ENCODE measurements at places on chromosomes 6 and 20.

GRCh38 chr6:159535656-159536350 is 157.2 kb downstream of the SOD2 start:
- no peak for DNase-seq

GRCh38 chr6:150142670-150143515 is at the start of gene PPP1R14C:
PPP1R14C (plus strand) TSS chr6:150143044; CDS start chr6:150143193, 149 bp downstream.
- no peak for DNase-seq

DNA sequence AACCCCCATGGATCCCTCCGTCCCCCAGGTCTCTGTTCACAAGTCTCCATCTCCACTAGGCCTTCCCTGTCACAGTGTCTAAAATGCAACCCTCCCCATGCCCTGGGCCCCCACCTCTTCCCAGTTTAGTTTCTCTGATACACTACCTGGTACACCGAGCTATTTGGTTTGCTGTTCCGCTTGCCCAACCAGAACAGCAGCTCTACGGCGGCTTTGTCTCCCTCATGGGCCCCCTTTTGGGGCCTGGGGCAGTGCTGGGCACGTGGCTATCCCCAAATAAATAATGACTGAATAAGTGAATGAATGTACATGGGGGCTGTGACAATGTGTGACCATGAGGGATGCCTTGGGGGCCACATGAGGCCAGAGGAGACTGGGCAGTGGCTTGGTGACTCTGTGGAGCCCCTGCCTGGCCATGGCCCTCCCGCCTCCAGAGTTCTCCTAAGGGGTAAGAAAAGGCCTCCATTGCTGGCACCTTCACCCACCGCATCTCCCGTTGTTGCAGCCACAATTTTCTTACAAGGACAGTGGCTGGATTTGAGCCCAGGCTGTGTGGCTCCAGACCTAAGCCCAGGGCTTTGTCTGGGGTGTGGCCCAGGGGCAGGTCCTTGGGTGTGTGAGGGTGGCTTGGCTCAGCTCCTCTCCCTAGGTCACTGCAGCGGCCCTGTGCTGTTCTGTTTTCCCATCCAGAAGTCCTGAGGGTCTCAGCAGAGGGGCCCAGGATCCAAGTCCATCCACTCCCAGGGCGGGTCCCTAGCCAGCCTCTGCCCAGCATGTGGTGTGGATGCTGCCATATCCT is 408.5 kb upstream of the SULF2 start:
- DNase-seq, result no peak

DNA sequence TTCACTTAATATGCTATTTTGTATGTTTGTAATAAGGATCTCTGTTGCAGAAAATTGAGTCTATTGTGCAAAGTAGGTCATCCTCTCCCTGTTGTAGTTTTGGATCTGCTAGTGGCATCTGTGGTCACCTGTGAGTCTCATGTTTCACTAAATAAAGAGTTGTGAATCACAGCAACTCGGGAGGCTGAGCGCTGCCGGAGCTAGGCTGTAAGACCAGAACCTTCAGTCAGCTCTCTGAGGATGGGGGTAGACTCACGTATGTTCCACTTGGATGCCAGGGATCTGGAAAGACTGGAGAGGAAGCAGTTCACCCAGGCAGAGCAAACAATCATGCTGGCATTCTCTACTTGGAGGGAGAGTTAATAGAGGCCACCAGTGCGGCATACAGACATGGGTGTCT is 187.3 kb upstream of the FOXA2 start:
- no peak for DNase-seq

DNA sequence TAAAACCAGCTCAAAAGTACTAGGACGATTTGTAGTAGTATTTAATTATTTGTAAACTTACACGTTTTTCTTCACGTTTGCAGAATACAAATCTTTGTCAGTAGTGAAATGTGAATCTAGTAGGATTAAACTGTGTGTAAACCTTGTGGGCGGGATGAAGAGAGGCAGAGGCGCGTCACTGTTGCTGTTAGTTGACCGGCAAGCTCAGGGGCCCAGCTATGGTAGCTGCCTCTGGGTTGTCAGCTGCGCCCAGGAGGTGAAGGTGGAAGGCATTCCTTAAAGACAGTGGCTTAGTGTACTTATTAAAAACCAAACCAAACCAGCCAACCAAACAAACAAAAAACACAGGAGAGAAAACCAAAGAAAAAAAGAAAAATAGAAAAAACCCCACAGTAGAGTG is 69.6 kb downstream of the IGF2R start:
- no peak for DNase-seq

- DNase-seq, result no peak
Observed at GRCh38 chr6:96460052-96460700, 61.4 kb upstream of the UFL1 start.

DNA sequence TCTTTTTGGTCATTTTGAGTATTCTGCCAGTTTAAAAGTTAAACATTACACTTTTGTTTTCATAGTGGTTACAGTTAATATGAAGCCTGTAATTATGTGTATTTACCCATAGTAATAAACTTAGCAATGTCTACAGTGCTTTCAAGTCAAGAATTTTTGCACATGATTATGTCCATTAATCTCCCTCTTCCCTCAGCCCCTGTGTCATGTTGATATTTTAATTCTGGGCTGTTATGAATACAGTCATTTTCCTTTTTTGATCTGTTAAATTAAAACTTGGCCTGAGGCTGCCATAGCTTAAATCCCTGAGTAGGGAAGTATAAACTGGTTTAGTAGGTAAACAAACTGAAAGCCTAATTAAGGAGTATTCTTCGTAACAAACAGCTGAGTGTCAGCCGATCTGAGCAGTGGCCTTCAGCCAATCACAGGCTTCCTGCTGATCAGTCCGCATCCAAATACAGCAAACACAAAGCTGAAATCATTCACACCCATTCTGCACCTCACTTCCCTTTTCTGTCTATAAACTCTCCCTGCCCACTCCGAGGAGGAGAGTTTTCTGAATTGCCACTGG is 9.5 kb upstream of the SFT2D1 start:
- no peak for DNase-seq

GRCh38 chr6:166862287-166862977 is 93.9 kb downstream of the RNASET2 start:
- DNase-seq, result peak; percentile 26

DNA sequence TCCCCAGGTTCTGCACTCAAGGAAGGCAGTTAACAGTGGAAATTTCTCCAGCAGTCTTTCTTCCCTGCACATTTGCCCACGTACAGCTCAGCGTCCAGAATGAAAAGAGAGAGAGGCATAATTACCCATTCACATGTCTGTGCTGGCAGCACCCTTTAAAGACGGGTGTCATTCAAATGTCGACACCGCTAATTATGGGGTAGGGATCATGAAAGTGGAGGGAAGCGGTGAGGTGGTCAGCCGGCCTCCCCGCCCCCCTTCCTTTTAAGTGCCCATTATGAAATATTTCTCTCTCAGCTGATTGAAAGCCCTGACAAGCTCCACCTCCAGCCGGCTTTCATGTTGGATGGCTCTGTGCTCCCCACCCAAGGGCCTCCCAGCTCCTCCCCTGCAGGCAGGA is 246.1 kb downstream of the BMP7 start:
- no peak for DNase-seq

DNA sequence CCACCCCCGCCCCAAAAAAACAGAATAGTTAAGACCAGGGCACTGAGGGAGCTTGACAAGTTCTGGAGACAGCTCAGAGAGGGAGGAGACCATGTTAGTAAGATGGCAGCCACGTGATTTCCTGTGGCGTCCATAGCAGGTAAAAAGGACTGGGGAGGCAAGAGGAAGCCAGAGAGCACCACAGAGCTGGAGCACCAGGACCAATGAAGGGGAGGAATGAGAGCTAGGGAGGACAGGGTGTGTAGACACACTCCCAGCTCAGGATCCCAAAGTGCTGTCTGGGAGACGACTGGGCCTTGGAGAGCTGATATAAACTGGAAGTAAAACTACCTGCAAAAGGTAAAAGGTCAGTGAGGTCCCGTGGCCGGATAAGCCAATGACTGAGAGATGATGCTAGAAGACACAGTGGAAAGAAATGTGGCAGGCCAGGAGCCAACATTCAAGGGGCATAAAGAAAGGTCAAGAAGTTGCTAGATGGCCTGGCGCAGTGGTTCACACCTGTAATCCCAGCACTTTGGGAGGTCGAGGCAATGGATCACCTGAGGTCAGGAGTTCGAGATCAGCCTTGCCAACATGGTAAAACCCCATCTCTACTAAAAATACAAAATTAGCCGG is 39.0 kb downstream of the SLC23A2 start:
- DNase-seq, result peak; percentile 20

DNA sequence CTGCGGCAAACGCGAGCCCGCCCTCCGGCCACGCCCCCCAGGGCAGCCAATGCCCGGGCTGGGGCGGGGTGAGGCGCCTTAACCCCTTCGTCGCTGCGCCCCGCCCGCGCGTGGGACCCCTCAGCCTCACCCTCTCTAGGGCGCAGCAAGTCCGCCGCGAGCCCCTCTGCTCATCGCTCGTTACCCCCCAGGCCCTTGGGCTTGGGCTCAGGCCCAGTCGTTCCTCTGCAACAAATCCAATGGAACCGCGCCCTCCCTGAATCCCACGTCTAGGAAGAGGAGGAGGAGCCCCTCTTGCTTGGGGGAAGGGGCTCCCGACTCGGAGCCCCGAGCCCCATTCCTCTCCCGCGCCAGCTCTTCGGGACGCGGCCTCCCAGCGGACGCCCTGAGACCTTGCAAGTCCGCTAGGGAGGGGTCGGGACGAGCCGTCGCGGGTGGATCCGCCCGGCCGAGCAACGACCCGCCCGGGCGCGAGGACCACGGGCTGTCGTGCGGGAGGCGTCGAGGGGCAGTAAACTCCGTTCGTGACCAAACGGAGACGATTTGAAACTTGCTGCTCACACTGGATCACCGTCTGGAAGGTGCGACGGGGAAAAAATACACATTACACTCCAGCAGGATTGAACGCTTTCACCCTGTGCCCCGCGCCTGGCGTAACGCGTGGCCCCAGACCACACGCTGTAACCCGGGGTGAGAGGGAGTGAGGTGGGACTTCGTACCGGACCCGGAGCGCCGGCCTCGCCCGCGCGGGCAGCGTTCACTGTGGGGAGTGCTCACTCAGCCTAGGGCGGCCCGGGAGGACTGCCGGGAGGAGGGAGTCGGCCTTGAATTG is 477 bp upstream of the LZTS3 start:
- DNase-seq, result peak; percentile 88
